Uterus (tissue), 4 donors: ENCODE measurements at places on chromosomes 1 and 21.

DNA sequence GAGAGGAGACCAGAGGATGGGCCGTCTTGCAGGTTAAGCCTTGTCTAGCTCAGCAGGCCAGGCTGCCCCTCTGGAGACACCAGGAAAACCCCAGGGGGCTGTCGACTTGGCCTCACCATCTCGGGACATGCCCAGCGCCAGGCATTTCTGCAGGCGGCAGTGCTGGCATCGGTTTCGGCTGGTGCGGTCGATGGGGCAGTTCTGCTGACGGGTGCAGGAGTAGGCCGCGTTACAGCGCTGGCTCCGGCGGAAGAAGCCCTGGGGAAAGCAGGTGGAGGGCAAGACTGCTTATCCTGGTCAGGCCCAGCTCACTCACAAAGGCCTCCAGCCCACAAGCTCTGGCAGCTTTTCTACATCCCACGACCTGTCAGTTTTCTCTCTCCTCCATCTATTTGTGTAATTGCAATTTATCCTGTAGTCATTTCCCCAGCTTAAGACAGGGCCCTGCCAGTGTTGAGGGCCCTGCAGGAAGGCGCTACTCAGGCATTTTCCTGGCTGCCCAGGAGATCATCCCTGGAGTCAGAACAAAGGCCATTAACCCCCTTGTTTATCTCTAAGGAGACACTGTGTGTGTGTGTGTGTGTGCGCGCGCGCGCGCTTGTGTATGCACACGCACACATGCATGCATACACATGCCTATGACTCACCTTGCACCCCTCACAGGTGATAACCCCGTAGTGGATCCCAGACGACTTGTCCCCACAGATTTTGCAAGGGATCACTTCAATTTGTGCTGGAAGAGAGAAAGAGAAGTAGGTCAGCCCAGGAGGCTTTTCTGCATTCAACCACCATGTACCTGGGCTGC, 11.5 kb upstream of the LINGO4 start:
- no peaks in the 10 kb centered on the region for H3K36me3 ChIP-seq
- no peak overlapping the region for H3K4me3 ChIP-seq
- H3K27ac ChIP-seq = no peak overlapping the region
- H3K4me1 ChIP-seq = no peaks in the 10 kb centered on the region

GRCh38 chr1:151615711-151616504, 4.1 kb downstream of the SNX27 start:
- H3K36me3 ChIP-seq = no peaks in the 10 kb centered on the region
- no peaks in the 10 kb centered on the region for H3K4me1 ChIP-seq
- no peak for DNase-seq
- H3K4me3 ChIP-seq = no peak overlapping the region
- H3K27me3 ChIP-seq = no peaks in the 10 kb centered on the region

- H3K27me3 ChIP-seq = no peaks in the 10 kb centered on the region
- H3K27ac ChIP-seq = no peak overlapping the region
- no peak for DNase-seq
- no peaks in the 10 kb centered on the region for H3K4me1 ChIP-seq
- no peaks in the 10 kb centered on the region for H3K36me3 ChIP-seq
Measured at GRCh38 chr1:21775985-21776562, 6.9 kb downstream of the USP48 start.

DNA sequence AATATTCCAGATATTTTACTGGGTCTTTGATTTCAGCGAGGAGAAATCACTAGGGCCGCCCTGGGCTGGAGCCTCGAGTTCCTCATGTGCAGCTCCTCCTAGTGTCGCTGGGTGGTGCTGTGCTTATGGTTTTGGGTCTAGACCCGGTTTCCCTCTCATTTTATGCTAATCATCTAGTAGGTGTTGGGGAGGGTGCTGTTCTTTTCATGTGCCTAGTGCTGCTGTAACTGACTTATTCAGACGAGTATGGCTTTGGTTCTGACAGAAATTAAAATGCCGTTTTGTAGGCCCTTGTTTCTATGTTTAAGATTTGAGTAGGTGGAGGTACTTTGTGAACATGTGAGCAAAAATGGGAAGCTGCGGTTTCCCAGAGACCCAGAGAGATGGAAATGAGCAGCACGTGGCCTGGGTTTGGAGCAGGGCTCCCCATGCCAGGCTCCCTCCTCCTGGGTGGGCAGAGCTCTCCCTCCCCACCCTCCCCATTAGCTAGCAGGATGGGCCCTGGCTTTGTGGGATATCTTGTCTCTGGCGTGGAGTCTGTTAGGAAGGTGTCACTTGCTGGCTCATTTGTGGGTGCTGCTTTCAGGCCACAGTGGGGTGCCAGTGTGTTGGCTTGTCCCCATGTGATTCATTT, 74.0 kb upstream of the GPR88 start:
- no peaks in the 10 kb centered on the region for H3K36me3 ChIP-seq
- no peak overlapping the region for H3K4me3 ChIP-seq
- H3K27me3 ChIP-seq = no peaks in the 10 kb centered on the region
- H3K4me1 ChIP-seq = no peaks in the 10 kb centered on the region

GRCh38 chr1:172141341-172141881, 279.1 kb upstream of the C1orf105 start:
- no peak for DNase-seq
- H3K27me3 ChIP-seq = no peaks in the 10 kb centered on the region
- peak overlapping the region; percentile 91 for H3K27ac ChIP-seq
- peak overlapping the region; percentile 58 for H3K4me3 ChIP-seq
- no peaks in the 10 kb centered on the region for H3K4me1 ChIP-seq

DNA sequence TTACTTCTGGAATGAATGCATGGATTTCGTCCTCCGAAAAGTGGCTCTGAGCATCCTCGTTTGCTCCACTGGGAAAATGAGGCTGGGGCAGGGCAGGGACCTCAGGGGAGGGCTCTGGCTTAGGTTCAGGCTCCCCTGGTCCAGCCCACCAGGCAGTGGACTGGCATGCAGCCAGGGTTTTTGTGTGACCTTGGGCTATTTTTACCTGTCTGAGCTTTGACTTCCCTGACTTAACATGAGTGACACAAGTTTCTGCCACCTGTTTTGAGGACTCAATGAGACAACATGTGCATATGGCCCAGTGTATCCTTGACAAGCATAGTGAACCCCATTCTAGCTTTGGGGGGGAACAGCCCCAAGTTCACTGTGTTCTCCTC, 32.6 kb upstream of the EDN2 start:
- no peaks in the 10 kb centered on the region for H3K27me3 ChIP-seq
- H3K4me3 ChIP-seq = no peak overlapping the region
- no peak for DNase-seq
- no peaks in the 10 kb centered on the region for H3K4me1 ChIP-seq
- no peaks in the 10 kb centered on the region for H3K36me3 ChIP-seq

GRCh38 chr1:24972221-24972914, 42.3 kb upstream of the RUNX3 start:
- no peak for DNase-seq
- H3K4me1 ChIP-seq = no peaks in the 10 kb centered on the region
- no peaks in the 10 kb centered on the region for H3K27me3 ChIP-seq
- no peak overlapping the region for H3K4me3 ChIP-seq
- no peaks in the 10 kb centered on the region for H3K36me3 ChIP-seq

- H3K4me3 ChIP-seq = no peak overlapping the region
- H3K4me1 ChIP-seq = no peaks in the 10 kb centered on the region
- no peaks in the 10 kb centered on the region for H3K36me3 ChIP-seq
- DNase-seq = no peak
- peaks cover 5% of the 10 kb centered on the region for H3K27me3 ChIP-seq
Measured at GRCh38 chr1:218156595-218156994, 128.5 kb upstream of the RRP15 start.

GRCh38 chr1:14853518-14853917, 255.0 kb downstream of the KAZN start:
- no peaks in the 10 kb centered on the region for H3K36me3 ChIP-seq
- H3K27ac ChIP-seq = no peak overlapping the region
- no peaks in the 10 kb centered on the region for H3K27me3 ChIP-seq
- no peak overlapping the region for H3K4me3 ChIP-seq

DNA sequence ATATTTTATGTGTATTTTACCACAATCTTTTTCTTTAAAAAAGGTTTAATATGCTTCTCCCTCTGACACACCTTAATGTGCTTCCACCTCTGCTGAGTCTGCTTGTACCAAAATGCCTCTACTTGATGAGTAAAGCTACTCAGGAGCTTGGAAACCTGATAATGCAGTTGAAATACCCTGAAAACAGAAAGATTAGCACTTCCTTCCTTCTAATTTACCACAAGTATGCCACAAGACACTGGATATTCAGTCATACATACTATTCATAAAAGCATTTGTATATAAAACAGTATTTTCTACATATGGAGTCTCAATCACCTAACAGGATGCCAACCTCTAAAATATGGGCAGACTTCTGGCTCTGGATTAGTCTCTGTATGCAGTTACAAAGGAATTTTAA, 55.0 kb downstream of the SLC35D1 start:
- H3K36me3 ChIP-seq = no peaks in the 10 kb centered on the region
- no peaks in the 10 kb centered on the region for H3K27me3 ChIP-seq
- no peak overlapping the region for H3K4me3 ChIP-seq
- no peak for DNase-seq
- no peaks in the 10 kb centered on the region for H3K4me1 ChIP-seq

DNA sequence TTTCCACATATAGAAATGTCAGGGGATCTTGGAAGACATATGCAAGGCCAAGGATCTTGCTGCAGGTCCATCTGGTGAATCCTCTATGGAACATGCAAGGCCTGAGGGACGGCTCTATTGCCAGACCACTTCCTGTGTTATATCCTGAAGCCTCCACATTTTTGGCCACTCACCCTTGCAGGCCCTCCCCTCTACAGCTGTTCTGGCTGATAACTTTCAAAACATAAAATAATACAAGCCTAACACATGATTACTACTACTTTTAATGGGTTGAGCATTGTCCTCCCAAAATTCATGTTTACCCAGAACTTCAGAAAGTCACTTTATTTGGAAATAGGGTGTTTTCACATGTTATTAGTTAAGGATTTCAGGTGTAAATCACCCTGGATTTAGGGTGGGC, 18.5 kb upstream of the LYPLAL1 start:
- no peaks in the 10 kb centered on the region for H3K4me1 ChIP-seq
- DNase-seq = no peak
- no peaks in the 10 kb centered on the region for H3K27me3 ChIP-seq
- H3K36me3 ChIP-seq = no peaks in the 10 kb centered on the region

GRCh38 chr21:31236528-31236927, 107.5 kb downstream of the TIAM1 start:
- H3K36me3 ChIP-seq = no peaks in the 10 kb centered on the region
- DNase-seq = no peak
- no peak overlapping the region for H3K4me3 ChIP-seq
- H3K4me1 ChIP-seq = no peaks in the 10 kb centered on the region
- H3K27ac ChIP-seq = no peak overlapping the region

GRCh38 chr1:24868016-24868875, 61.8 kb downstream of the RUNX3 start:
- no peak for DNase-seq
- H3K27ac ChIP-seq = no peak overlapping the region
- H3K4me3 ChIP-seq = no peak overlapping the region
- H3K4me1 ChIP-seq = no peaks in the 10 kb centered on the region
- H3K27me3 ChIP-seq = no peaks in the 10 kb centered on the region

GRCh38 chr1:244352156-244352830, 99.4 kb downstream of the ADSS2 start:
- DNase-seq = no peak
- no peak overlapping the region for H3K4me3 ChIP-seq

DNA sequence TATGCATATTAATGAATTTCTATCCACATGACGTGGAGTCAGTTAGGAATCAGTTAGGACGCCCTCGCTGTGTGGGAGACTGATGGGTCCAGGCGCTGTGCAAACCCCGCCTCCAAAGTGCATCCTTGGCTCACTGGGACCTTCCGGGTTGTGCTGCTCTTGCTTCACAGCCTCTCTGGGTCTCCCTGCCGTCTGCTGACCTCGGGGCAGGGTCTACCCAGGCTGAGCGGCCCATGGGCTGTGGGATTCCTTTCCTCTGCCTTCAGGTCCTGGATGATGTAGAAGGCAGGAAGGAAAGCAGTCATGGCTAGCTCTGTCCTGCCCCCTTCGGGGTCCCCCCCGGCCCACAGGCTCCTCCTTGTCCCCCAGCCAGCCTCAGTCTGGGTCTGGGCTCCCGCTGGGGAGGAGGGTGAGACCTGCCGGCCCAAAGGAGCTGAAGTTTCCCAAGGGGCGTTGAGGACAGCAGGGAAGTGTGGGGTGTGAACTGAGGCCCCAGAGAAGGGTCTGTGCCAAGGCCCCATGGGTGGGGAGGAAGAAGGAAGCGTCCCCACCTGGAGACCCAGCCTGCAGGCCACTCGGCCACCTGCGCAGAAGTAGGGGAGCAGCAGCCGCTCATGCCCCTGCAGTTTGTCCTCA, 24.6 kb upstream of the CDK11A start:
- no peaks in the 10 kb centered on the region for H3K27me3 ChIP-seq
- no peak for DNase-seq
- no peaks in the 10 kb centered on the region for H3K4me1 ChIP-seq
- no peak overlapping the region for H3K27ac ChIP-seq
- no peaks in the 10 kb centered on the region for H3K36me3 ChIP-seq
- H3K4me3 ChIP-seq = no peak overlapping the region

- no peaks in the 10 kb centered on the region for H3K27me3 ChIP-seq
- no peaks in the 10 kb centered on the region for H3K4me1 ChIP-seq
- H3K4me3 ChIP-seq = no peak overlapping the region
- no peaks in the 10 kb centered on the region for H3K36me3 ChIP-seq
- no peak overlapping the region for H3K27ac ChIP-seq
Measured at GRCh38 chr1:76005765-76006164, 68.8 kb upstream of the ST6GALNAC3 start.

DNA sequence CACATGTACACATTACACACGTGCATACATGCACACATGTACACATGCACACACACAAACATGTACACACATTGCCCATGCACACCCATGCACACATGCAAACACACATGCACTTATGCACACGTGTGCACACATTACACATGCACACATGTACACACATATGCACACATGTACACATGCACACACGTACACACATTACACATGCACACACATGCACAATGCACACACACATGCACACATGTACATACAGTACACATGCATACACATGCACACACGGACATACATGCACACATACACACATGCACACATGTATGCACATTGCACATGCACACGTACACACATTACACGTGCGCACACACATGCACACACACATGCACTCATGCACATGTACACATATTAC, 95.3 kb upstream of the TTC34 start:
- H3K4me1 ChIP-seq = no peaks in the 10 kb centered on the region
- H3K36me3 ChIP-seq = no peaks in the 10 kb centered on the region

GRCh38 chr21:41678924-41679318, 87.9 kb downstream of the RIPK4 start:
- peak; percentile 68 for DNase-seq
- H3K4me3 ChIP-seq = no peak overlapping the region
- H3K27ac ChIP-seq = no peak overlapping the region
- H3K4me1 ChIP-seq = no peaks in the 10 kb centered on the region
- no peaks in the 10 kb centered on the region for H3K27me3 ChIP-seq
- no peaks in the 10 kb centered on the region for H3K36me3 ChIP-seq

DNA sequence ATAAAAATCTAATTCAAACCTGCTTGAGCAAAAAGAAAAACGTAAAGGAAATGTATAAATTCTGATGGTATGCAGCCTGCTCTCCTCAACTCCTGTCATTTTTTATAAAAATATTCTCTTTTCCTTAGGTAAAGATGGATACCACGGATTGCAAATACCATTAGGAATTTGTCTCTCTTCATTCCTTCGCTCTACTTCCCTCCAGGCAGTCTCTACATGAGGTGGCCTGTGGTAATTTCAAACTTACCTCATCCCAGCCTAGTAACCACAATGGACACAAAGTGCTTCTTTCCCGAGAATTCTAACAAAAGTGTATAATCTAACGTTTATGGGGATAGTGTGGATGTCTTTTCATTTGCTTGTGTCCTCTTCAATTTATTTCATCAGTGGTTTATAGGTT, 239.5 kb upstream of the LRRC7 start:
- H3K4me1 ChIP-seq = no peaks in the 10 kb centered on the region
- H3K27ac ChIP-seq = no peak overlapping the region
- H3K27me3 ChIP-seq = no peaks in the 10 kb centered on the region
- no peak overlapping the region for H3K4me3 ChIP-seq
- DNase-seq = no peak
